Stimulated activated CD4-positive, alpha-beta T cell treated with anti-CD3 and anti-CD28 coated beads, Interleukin-12 subunit alpha, Interleukin-12 subunit beta, amount 100 ng/mL, for 4 hours (primary cell): ENCODE measurements at places on chromosomes 6 and 20.

GRCh38 chr6:131058236-131058635 lies 4.8 kb downstream of the EPB41L2 start:
- DNase-seq, result no peak

DNA sequence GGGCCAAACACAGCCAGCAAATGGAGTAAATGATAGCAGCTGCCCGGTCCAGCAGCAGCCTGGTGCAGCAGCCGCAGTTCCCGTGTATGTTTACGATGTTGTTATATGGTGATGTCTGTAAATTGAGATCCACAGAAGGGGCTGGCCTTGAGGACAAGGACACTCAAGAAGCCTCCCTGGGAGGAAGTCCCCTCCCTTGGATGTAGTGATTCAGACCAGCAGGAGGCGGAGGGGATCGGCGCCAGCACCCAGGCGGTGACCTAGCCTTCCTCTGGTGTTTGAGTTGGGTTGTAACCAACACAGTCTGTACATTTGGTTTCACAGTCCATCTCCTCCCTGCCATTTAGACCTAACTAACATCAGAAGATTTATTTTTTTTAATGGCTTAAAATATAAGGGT lies 187.8 kb downstream of the SYNDIG1 start:
- no peak for DNase-seq

- DNase-seq, result no peak
These were observed 476 bp downstream of the AAR2 start for GRCh38 chr20:36236786-36237121.

DNA sequence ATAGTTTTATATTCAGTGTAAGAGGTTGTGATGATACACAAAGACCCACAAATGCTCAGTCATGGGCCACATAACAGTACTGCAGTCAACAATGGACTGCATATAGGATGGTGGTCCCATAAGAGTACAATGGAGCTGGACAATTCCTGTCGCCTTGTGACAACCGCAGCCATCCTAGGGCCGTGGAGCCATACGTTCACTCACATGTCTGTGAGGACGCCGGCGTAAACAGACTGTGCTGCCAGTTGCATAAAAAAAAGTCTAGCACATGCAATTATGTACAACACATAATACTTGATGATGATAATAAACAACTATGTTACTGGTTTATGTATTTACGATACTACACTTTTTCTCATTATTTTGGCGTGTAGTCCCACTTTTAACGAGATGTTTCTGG lies 30.9 kb downstream of the BFSP1 start:
- DNase-seq, result no peak

DNA sequence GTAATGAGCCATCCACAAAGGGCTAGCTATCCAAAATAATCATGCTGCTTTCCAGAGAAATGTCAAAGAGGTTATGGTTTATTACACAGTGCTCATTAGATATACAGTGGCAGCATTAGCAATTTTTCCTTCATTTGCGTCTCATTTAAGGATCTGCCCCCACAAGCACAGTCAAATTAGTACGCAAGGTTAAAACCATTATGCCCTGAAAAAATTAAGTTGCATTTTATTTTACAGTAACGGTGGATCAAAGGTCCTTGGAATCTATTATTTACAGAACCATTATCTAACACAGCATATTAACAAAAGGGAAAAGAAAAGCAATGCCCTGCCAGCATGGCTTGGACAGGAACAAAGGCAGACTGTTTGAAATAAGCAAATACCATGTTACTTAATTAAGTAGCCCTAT lies 144.8 kb downstream of the PDSS2 start:
- DNase-seq, result no peak

DNA sequence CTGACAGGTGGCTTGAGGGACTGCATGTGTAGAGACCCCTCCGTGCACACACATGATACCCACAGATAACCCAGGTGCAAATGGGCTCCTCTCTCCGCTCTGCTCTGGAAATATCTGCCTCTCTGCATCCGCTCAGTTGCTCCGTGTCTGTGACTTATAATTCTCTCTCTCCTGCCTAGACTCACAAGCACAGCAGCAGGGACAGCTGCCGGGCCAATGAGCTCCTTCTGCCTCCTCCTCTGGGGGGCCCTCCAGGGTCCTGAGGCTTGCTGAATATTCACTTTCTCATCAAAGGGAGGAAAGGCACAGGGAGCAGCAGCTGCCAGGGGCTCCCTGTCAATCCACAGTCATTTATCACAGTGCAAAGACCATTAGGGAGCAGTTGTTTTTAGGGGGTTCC lies 24.1 kb downstream of the LRFN2 start:
- DNase-seq, result no peak

DNA sequence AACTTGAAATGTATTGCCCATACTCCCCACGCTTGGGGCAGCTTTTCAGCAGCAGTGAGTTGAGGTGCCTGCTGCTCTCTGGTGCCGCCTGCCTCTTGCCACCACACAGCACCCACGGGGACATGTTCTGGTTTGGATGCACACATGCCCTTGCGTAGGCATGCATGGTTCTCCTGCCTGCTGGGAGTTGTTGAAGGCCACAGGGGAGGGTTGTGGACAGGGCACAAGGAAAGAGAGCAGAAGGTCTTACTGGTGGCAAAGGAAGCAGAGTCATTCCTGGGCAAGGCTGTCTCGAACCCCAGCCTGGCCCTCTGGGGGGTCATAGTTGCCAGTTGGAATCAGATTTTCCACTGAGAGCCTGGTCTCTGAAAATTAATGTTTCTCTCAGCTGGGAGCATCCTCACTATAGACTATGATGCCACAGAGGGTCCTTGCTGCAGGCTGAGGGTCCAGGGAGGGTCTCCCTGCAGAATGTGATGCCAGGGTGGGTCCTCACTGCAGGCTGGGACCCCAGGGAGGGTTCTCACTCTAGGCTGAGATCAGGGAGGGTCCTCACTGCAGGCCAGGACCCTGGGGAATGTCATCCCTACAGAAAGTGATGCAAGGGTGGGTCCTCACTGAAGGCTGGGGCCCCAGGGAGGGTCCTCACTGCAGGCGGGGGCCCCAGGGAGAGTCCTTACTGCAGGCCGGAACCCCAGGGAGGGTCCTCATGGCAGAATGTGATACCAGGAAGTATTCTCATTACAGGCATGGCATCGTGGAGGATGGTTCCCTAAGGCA lies 59.2 kb downstream of the TOX2 start:
- DNase-seq, result no peak

GRCh38 chr20:25042531-25043498 lies 15.1 kb downstream of the ACSS1 start:
- DNase-seq, result peak; percentile 9

- no peak for DNase-seq
These were observed 55.0 kb upstream of the TNFAIP3 start for GRCh38 chr6:137811916-137812553.

GRCh38 chr6:126941751-126942150 lies 176.7 kb upstream of the RSPO3 start:
- no peak for DNase-seq

- no peak for DNase-seq
These were observed 176.5 kb downstream of the SLC16A10 start for GRCh38 chr6:111263837-111264236.

DNA sequence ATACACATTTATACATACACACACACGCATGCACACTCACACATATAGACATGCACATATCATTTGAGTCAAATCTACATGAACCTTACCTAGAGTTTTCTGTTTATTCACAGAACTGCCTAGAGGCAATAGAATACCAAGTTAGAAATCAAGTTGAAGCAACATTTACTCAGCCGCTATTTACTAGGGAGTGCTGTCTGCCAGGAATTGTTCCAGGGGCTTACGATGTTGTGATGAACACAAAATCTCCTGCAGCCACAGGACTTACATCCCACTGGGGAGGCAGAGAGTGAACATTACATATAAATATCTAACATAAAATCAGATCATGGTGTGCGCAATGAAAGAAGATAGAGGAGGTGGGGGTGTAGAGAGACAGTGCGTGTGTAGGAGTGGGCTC lies 80.4 kb downstream of the GCLC start:
- no peak for DNase-seq

- no peak for DNase-seq
These were observed 577 bp upstream of the SLC24A3 start for GRCh38 chr20:19211661-19212468.

- no peak for DNase-seq
These were observed 6.0 kb downstream of the RNF24 start for GRCh38 chr20:4009309-4009708.

DNA sequence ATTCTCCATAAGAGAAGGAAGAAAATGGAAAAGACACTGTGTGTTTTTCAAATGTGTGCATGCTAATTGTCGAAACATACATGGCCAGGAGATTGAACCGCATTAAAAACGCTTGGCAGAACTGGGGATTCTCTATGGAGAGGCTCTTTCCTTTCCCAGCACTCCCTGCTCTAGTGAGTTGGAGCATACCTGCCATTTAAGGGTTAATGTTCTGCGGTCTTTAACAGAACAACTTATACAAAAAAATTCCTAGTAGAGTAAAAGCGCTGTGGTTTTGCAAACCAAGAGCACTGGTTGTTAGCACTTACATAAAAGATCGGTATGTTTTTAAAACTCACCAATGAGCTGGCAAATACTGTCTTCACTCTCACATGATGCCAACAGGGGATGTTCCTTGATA lies 1.5 kb downstream of the TAGAP start:
- DNase-seq, result no peak

- DNase-seq, result no peak
These were observed 905 bp downstream of the PPARD start for GRCh38 chr6:35343092-35343834.

GRCh38 chr6:158708239-158708638 lies 58.4 kb downstream of the SYTL3 start:
- DNase-seq, result no peak

- no peak for DNase-seq
These were observed 2.5 kb downstream of the CST7 start for GRCh38 chr20:24951536-24952083.

DNA sequence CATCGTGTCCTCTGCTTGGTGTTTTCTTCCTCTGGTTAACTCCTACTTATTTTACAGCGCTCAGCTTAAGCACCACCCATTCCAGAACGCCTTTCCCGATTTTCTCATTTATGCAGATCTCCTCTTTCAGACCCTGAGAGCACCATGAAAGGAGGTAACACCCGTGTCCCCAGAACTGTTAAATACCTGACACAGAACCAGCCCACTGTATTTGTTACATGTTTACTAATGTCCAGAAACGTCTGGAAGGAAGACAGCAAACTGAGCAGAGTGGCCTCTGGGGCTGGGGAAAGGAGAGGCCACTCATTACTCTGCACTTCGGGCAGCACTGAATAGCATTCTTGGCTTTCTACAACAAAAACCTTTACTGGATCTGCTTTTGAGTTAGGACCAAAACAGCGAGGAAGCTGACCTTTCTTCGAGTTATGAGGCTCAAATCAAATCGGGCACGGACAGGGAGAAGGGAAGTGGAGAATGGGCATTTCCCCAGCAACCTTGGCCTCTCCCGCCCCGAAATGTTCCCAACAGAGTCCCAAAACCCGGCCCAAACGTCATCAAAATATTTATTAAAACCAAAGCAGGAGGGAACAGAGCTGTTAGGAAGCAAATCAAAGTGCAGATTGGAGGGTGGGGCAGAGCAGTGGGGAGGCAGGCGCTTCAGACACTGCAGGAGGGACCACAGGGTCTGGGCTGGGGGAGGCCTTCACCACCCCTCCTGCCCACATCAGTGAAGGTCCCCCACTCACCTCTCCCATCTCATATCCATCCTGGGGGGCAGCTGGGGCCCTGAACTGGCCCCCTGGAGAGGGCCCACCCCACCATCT lies 1.1 kb upstream of the NECAB3 start:
- DNase-seq, result no peak

DNA sequence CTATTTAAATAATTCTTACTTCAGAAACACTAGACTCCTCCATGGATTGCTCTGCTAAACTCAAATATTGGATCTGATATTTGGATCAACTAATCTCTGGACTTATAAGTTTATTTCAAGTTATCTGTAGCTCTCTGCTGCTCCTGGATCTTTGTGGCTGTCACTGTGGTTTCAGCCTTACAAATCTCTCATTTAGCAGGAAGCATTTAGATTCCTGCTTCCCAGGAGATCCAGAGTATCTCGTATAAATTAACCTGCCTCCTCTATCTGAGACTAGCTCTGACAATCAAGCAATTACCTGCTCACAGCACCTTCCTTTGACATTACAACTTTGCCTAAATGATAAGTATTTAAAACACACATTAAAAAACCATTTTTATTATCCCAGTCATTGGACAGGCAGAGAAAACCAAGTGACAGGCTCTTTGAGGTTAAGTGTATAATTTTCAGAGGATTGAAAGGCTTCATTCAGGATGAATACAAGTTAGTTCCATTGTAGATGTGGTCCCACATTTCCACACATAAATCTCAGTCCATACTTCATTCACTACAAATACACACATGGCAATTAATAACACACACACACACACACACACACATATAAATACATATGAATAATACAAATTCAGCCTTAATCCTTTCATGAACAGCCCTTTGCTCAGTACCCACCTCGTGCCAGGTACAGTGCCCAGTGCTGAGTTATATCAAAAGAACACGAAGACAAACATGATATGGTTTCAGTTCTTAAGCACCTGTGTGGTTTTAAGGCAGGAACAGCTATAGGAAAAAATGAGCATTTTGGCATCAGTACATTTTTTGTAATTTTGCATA lies 55.5 kb upstream of the PLCB1 start:
- DNase-seq, result no peak

DNA sequence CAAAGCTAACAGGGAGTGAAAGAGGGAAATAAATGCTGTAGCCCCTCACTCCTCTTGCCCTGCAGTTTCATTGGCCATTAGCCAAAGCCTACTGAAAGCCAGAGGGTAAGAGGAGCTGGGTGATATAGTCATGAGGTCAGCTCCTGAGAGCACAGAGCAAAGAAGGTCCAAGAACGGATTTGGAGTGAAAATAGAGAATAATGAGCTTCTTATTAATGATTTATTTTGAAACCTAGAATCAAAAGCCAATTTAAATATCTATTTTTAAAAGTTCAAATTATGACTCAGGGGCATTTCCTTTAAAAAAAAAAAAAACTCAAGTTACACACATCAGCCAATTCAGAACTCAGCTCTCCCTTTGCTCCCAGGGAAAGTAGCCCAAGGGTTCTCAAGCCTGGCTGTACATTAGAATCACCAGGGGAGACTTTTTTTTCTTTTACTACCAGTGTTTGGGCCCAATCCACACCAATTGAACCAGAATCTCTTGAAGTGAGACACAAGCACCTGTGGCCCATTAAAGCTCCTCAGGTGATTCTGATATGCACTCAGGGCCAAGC lies 79.1 kb downstream of the SNAP25 start:
- DNase-seq, result no peak

GRCh38 chr6:135075018-135075417 lies 20.4 kb upstream of the HBS1L start:
- DNase-seq, result no peak

- no peak for DNase-seq
These were observed 228.8 kb downstream of the SYNDIG1 start for GRCh38 chr20:24698189-24698588.

DNA sequence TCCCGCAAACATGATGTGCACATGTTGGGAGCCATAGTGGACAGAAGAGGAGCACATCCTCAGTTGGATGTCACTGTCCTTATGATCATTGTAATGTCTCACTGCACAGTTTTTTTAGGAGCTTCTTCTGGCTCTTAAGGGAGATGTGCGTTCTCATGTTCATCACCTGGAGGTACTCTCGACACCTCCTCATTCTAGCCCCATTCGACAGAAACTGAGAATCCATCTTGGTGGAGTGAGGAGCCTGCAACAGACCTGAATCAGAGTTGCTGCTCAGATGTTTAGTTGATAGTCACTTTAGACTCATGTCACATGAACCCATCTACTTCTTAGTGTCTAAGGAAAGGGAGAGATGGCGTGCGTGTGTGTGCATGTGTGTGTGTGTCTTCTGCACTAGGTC lies 2.3 kb upstream of the BMP6 start:
- no peak for DNase-seq
